Subcutaneous adipose tissue (tissue), 4 donors: ENCODE measurements at places on chromosomes 3 and 15. TPM values are rescaled to one million over a fixed set of nuclear protein-coding genes. Genes with fewer than 3 reads are reported as not detected.

LTF gene
- total RNA-seq, result 1.2 TPM

FANCD2OS gene
- total RNA-seq, result not detected

LAMB2 gene
- 411 TPM for total RNA-seq

RTP1 gene
- total RNA-seq, result not detected

SATB1 gene
- total RNA-seq, result 47.9 TPM
